ENCODE measurements at places on chromosomes 12 and 14.

DNA sequence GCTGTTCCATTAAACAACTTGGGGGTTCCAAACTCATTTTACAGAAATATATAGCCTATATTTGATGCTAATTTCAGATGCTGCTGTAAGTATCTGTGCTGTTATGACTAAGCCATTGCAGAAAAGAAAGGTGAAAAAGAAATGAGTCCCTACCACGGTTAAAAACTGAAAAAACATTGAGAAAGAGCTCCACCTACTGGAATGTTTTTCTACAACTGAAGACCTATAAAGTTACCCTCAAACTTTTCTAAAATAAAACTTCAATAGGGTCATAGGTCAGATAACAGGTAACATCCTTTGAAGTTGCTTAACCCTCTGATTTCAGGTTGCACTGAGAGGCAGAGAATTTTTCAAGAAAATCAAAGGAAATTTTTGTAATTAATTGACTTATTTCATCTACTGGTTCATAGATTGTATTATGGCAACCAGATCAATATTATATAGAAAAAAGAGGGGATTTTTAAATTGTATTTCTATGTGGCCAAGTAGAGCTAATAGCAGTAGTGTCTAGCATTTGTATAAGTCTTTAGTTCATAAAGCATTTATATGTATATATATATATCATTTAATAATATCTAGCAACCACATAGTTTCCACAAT is 279.9 kb downstream of the RPS29 start:
- DNase-seq: peak; percentile 32

DNA sequence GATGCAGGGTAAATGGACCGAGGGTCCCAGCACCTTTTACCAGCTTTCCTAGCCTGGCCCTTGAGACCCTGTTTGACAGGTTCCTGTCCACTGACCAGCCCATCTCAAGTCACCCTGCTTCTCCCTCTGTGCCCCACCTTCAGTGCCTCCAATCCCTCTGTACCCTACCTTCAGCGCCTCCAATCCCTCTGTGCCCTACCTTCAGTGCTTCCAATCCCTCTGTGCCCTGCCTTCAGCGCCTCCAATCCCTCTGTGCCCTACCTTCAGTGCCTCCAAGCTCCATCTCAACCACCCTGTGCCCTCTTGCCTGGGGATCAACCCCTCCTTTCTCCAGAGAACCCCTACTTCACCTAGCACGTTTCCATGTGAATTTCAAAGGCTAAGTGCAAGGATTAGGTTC is 54.3 kb downstream of the ZFP36L1 start:
- DNase-seq: no peak

DNA sequence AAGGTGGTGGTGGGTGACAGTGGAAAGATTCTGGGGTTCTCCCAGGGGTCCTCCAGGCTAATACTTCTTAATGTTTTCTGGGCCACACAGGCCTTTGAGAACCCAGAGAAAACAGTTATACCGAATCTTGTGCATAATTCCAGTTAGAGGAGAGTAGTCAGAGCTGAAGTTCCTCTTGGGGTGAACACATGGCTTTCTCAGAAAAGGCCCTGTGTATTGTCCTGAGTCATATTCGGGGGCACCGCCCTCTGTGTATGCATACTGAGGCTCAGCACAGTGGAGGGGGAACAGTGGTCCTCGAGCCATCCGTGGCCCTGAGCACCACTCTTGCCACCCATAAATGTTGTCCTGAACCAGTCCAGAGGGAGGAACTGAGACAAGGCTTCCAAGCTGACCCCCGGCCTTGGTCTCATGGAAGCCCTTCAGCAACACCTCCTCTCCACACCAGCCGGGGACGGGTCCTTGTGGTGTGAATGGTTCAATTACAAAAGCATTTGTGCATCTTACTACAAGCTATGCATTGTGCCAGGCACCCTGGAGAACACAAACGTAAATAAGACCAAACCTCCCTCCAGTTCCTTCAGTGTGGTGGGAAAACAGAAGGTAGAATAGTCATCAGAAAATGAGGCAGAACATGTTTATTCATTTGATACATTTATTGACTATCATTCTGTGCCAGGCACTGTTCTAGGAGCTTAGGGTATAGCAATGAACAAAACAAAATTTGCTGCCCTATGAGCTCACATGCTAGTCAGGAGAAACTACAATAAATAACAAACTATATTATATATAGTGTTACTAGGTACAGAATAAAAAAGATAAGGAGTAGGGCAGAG is 9.9 kb downstream of the DHRS2 start:
- DNase-seq: no peak

DNA sequence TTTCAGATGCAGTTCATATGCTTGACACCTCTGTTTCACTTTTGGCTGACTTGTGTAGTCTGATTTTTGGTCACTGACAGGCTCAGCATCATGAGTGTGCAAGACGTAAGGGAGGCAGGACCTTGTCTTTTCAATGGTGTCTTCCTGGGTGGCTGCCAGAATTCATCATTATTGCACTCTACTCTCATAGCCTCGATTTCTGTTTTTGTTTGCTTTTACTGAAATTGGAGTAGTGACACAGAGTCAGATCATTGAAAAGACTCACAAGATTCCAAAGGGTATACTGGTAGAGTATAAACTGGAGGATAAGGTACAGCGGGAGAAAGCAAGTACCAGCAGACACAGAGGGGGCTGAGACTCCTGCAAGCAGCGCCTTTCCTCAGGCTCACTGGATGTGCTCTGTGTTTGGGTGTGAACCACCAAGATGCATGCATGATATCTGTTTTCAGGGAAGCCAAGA is 126.3 kb upstream of the FGD4 start:
- DNase-seq: peak; percentile 69

- DNase-seq: no peak
These were observed 25.9 kb upstream of the MAPKAPK5 start for GRCh38 chr12:111816065-111816615.

All from NAMALWA (cell line).